ENCODE measurements at places on chromosomes 12 and 14. TPM values are rescaled to one million over a fixed set of nuclear protein-coding genes. Genes with fewer than 3 reads are reported as not detected.

Gene SERPINA1
- not detected for total RNA-seq

Gene EXOC3L4
- not detected for total RNA-seq

Gene LRP1
- 92.5 TPM for total RNA-seq

Gene WASHC3
- total RNA-seq: 7.4 TPM

Gene PAPLN
- 15.9 TPM for total RNA-seq

Gene MLF2
- 232 TPM for total RNA-seq

Gene PALS1
- total RNA-seq: 19.0 TPM
